Left forelimb (tissue), 1 donor: ENCODE measurements at places on chromosomes 7 and 10.
A peak's percentile ranks its signal among the peaks of the same experiment; 100 is the strongest.

DNA sequence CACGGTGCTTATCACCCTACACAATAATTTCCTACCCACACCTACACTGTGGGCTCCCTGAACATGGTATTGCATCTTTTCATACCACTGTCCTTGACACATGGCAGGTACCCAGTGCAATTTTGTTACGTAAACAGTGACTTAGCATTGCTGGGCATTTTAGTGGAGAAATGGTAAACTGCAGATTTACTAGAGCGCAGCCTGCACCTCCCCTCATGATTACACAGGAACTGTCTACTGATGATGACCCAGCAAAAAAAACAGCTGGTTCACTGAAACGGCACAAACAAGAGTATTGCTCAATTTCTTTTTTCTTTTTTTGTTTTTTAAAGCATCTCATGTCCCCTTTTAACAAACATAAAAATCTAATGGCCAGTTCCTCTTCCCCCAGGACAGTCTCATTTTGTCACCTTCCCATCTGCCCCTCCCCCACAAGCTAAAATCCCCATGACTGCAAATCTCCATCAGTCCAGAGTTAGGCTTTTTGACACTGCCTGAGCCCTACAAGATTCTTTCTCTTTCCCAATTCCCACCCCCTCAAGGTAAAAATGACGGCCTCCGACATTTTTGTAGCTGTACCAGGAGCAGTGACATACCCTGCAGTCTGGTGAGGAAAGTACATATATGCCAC is 2.8 kb downstream of the ZNF746 start:
- DNase-seq: no peak

GRCh38 chr10:118447478-118448270 is 105.5 kb upstream of the FAM204A start:
- no peak for DNase-seq

DNA sequence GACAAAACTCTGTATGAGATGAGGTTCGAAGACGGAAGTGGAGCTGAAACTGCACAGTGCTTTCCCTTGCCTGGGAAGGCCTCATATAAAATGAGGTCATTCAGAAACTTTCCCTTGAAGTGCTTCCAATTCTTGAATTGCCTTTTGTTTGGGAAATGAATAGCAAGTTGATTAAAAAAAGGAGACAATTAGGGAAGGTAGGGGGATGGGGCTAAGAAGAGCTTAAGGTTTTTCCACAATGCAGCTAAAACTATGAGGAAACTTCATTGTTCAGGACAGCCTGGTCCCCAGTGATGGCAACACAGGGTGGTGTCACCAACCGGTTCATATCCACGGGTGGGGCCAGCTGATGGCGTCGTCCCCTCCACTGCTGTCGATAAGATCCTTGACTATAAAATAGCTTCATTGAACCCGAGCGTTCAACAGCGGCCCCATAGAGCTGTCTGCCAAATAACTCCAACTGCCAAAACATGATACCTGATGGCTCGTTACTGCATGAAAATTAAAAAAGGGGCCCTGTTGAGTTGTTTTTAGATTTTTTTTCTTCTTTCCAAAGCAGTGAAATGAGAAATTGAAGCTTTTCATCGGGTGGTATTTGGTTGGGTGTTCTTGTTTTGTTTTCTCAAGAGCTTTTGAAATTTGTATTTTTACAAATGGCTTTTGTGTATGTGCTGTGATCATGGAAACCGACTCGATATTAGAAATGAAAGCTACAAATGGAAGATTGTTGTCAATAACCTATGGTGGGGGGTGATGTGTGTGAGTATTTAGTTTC is 2.8 kb upstream of the CELF2 start:
- DNase-seq: no peak

- no peak for DNase-seq
These were observed 5.8 kb downstream of the PSMA2 start for GRCh38 chr7:42926204-42926603.

DNA sequence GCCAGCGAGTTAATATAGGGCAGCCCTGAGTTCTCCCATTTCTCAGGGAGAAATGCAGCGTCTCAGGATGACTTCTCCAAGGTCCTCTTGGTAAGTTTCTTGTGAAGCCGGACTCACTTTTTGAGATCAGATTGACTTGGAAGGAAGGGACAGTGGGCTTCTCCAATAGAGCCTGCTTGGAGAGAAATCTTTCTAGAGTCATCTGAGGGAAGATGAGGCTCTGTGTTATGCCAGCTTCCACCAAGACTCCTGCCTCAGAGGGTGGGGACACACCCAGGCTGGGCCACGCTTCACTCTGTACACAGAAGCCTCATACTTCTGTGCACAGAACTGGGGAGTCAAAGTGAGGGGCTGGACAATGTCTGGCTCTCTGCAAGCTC is 5.6 kb downstream of the C10orf105 start:
- DNase-seq: no peak

GRCh38 chr7:37732253-37732652 is 48.7 kb downstream of the GPR141 start:
- DNase-seq: no peak

- no peak for DNase-seq
These were observed 89.0 kb upstream of the KIAA1217 start for GRCh38 chr10:24119896-24120295.

DNA sequence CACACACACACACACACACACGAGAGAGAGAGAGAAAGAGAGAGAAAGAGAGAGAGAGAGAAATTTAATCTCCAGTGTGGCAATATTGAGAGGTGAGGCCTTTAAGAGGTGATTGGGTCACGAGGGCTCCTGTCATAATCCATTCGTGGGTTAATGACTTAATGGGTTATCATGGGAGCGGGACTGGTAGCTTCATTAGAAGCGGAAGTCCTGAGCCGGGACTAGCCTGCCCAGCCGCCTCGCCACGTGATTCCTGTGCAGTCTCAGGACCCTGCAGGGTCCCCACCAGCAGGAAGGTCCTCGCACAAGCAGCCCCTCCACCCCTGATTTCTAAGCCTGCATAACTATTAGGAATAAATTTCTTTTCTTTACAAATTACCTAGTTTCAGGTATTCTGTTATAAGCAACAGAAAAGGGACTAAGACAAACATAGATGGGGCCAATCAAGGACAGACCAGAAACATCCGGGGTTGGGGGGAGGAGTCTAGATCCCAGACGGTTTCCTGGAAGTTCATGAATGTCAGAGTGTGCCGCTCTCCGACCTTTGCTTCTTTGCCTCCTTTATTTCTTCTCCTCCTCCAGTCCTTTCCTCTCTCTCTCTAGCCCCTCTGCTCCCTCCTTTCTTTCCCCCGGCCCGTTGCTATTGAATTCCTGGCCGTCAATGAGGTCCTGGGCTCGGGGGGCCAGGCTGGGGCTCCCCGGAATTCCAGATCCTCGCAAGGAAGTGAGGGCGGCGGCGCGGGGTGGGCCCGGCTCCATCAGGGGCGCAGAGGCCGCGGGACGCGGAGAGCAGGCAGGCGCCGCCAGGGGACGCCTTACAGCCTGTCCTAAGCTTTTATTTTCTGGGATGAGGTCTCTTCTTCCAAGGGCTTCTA is 146.8 kb downstream of the CYP26A1 start:
- DNase-seq: no peak

GRCh38 chr7:322111-322671 is 32.2 kb downstream of the FOXL3 start:
- peak; percentile 84 for DNase-seq

DNA sequence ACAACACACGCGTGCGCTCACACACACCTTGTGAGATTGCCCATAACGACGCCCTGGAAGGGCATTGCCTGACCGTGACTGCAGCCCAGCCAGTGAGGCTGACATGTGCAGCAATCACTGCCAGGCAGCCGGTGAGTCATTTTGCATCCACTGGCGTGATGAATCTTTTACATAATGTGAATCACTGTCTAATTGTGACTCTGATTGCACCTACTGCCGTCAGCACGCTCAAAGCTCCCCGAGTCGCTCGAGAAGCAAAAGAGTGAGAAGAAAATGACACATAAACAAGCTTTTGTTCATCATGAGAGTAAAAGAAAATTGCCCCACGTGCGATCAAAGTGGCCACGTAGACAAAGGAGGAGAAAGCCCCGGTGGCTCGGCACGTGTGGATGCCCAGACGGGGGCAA is 117.4 kb upstream of the PFKP start:
- DNase-seq: no peak

- no peak for DNase-seq
These were observed 238.5 kb downstream of the ZMYND11 start for GRCh38 chr10:373526-374309.

GRCh38 chr10:23742368-23742767 is 303.5 kb downstream of the OTUD1 start:
- DNase-seq: no peak

GRCh38 chr10:104819731-104820130 is 178.6 kb downstream of the SORCS3 start:
- no peak for DNase-seq

GRCh38 chr7:133556553-133556952 is 303.7 kb downstream of the EXOC4 start:
- no peak for DNase-seq

DNA sequence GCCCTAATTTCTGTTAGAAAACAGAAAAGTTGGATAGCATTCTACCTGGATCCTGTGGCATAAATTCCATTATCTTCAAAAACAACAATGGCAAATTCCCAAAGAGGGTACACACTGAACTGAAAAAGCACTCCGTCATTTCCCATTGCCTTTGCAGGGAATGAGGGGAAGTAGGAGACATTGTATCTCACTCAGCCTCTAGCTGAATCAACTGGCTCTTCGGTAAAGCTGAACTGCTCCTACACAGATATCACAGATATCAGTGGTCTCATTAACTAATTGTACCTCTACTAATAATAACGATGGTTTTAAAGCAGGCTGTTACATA is 64.2 kb upstream of the PRKAR2B start:
- DNase-seq: no peak

DNA sequence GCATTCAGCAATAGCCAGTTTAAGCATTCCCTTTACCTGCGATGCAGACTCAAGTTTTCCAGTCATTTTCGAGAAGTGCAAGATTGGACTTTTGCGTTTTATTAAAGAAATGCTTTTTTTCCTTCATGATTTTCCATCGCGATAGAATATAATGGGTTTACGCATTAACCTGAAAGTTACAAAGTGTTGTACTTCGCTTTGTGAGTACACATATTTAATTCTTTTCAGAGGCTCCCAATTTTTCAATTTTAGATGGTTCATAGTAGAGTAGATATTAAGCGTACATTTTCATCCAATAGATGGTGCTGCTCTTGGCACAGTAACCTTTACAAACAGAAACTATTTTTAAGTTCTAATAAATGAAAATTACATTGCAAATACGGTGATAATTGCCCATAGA is 1.3 kb downstream of the PTPRZ1 start:
- no peak for DNase-seq

DNA sequence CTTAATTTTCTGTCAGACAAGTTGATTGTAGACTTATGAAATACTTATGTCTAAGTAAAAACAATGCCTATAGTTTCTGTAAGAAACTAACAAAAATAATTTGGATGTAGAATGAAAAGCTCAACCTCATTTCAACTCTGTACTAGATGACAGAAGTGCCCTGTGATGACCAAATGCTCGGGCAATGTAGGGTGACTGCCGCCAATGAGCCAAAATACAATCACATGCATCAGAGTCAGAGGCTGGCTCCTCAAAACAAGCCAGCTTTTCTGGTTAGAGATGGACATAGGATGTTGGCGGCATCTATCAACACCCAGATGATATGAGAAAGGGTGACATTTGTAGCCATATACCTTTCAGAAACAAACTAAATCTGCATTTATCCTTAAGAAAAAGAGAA is 23.9 kb downstream of the LMOD2 start:
- no peak for DNase-seq

DNA sequence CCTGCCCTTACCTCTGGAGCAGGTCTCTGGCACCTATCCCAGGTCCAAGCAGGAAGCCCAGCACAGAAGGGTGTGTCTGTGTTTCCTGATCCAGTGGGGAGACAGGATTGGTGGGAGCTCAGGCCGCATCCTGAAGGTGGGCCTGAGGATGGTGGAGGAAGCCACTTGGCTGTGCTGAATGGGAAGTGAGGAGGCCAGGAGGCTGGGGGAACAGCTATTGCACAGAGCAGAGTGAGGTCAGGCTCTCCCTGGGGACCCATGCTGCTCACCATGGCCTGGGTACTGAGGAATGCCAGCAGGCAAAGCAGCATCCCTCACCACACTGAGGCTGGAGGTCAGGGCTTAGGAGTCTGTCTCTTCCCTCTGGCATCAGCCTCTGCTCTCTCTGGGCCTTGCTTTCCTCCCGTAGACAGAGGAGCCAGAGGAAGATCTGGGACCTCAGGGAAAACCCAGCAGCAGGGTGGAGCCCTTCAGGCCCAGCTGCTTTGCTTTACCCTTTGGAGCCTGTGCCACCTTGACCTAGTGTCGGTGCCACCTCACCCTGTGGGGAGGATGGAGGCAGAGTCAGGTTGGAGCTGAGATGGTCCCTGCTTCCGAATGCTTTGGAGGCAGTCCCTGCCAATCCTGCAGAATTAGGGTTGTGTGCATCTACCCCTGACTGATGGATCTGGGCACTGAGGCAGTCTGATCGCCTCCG is 39.0 kb downstream of the CDH23 start:
- DNase-seq: peak; percentile 64

- no peak for DNase-seq
These were observed 79.1 kb downstream of the VTI1A start for GRCh38 chr10:112526139-112526538.

GRCh38 chr7:22482503-22482902 is 17.5 kb downstream of the STEAP1B start:
- DNase-seq: no peak

- no peak for DNase-seq
These were observed 27.8 kb downstream of the HSPB1 start for GRCh38 chr7:76330261-76330660.

GRCh38 chr10:32372000-32372875 is 25.3 kb upstream of the EPC1 start:
- DNase-seq: no peak

- DNase-seq: no peak
These were observed 35.6 kb upstream of the ANTXRL start for GRCh38 chr10:46250898-46251856.

- no peak for DNase-seq
These were observed 66.4 kb downstream of the MTURN start for GRCh38 chr7:30201161-30201666.

- DNase-seq: no peak
These were observed 31.0 kb downstream of the ADRA2A start for GRCh38 chr10:111107846-111108245.

DNA sequence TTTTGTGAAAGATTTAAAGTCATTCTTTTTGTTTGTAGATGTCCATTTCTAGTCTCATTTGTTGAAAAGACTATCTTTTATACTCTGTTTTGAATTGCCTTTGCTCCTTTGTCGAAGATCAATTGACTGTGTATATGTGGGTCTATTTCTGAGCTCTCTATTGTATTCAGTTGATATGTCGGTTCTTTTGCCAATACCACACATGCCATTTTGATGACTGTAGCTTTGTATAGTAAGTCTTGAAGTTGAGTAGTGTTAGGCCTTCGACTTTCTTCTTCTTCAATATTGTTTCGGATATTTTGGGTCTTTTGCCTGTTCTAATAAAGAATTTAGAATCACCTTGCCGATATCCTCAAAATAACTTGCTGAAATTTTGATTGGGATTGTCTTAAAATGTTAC is 104.5 kb downstream of the CCSER2 start:
- no peak for DNase-seq

GRCh38 chr7:155979994-155980393 is 167.7 kb upstream of the SHH start:
- DNase-seq: no peak
